ENCODE measurements at places on chromosomes 13 and 19.
A peak's percentile ranks its signal among the peaks of the same experiment; 100 is the strongest.

DNA sequence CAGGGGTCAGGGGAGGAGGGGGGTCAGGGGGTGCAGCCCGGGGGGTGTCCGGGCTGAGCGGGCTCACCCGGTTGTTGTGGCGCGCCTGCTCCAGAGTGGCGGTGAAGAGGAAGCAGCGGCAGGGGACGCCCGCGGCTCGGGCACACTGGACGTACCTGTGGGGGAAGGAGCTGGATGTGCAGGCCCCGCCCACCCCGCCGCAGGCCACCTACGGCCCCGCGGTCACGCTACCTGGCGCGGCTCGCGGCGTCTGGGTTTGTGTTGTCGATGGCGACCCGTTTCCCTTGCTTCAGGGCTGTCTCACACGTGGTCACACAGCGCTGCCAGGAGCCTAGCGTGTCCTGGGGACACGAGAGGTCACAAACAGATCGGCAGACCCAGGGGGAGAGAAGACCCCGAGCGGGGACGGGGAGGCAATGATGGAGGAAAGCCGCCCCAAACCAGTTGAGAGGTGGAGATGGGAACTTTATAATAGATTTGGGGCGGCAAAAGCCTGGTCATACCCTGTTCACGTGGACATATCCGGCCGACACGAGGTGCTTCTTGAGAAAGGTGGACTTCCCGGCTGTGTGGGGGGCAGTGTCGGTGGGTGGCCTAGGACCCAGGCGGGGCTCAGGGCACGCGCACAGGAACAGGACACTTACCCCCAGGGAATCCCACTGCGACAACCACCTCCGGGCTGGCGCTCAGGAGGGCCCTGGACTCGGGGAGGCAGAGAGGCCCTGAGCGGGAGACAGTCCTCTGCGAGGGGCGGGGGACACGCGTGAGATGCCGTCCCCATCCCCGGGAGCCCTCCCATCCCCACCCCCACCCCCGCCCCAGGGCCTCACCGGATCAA lies 5.6 kb downstream of the PNKP start:
- no peak for DNase-seq

- DNase-seq = no peak
These were observed 219.1 kb downstream of the LMO7 start for GRCh38 chr13:75855216-75855615.

GRCh38 chr13:43991773-43992201 lies 112.1 kb downstream of the LACC1 start:
- peak; percentile 29 for DNase-seq

GRCh38 chr19:53823380-53824120 lies 564 bp downstream of the NLRP12 start:
- no peak for DNase-seq

GRCh38 chr13:46104868-46105267 lies at the start of gene CPB2:
Gene CPB2 (minus strand): TSS chr13:46105033. CDS start chr13:46105009, 24 bp downstream.
- no peak for DNase-seq

GRCh38 chr13:43242040-43242439 lies 218.7 kb downstream of the DNAJC15 start:
- no peak for DNase-seq

DNA sequence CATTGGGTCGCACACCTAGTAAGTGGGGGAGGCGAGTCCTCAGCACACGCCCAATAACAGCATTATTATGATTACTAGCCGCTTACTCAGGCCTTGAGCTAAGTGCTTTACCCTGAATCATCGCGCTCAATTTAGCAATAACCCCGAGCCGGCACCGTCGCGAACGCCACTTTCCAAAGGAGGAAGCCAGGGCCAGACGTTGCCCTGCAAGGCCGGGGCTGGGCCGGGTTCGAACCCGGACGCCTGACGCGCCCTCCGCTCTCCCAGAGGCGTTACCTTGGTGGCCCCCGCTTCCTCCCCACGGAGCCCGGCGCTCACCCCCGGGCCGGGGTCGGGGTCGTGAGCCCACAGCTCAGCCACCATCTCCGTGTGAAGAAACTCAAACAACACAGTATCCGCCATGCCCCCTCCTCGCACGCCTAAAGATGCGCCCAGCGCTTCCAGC lies at the start of gene TRAPPC6A:
Gene TRAPPC6A (minus strand): TSS at position 421 of the 445 bp plus-strand sequence. CDS start 19 bp downstream, at position 402.
- DNase-seq = peak; percentile 82

GRCh38 chr13:41708713-41709112 lies 251.4 kb downstream of the RGCC start:
- no peak for DNase-seq

GRCh38 chr19:4181053-4181508 lies 1.3 kb downstream of the SIRT6 start:
- DNase-seq = no peak

- no peak for DNase-seq
These were observed 3.2 kb upstream of the PLPP2 start for GRCh38 chr19:294341-294945.

GRCh38 chr13:114009590-114010400 lies 35.9 kb upstream of the C13orf46 start:
- no peak for DNase-seq

GRCh38 chr13:72537395-72537780 lies 190.0 kb downstream of the MZT1 start:
- no peak for DNase-seq

DNA sequence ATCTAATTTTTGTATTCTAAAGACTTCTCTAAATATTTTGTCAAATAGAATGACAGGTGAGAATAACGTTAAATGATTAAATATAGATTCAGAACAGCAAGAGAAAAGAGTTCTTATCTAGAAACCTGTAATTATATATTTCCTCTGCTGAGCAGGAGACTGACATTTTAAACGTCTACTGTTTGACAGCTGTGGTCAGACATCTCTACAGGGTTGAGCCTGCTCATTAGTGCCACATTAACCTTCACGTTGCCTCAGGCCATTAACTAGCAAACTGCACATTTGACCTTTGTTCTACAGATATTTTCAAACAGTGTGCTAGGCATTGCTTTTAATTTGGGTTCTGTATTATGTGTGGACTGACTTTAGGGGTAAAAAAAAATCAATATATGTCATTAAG lies 347.5 kb downstream of the GPC5 start:
- DNase-seq = no peak

GRCh38 chr19:41456342-41456918 lies 13.5 kb downstream of the ERICH4 start:
- DNase-seq = no peak

- no peak for DNase-seq
These were observed 4.0 kb downstream of the PTBP1 start for GRCh38 chr19:801030-801860.

DNA sequence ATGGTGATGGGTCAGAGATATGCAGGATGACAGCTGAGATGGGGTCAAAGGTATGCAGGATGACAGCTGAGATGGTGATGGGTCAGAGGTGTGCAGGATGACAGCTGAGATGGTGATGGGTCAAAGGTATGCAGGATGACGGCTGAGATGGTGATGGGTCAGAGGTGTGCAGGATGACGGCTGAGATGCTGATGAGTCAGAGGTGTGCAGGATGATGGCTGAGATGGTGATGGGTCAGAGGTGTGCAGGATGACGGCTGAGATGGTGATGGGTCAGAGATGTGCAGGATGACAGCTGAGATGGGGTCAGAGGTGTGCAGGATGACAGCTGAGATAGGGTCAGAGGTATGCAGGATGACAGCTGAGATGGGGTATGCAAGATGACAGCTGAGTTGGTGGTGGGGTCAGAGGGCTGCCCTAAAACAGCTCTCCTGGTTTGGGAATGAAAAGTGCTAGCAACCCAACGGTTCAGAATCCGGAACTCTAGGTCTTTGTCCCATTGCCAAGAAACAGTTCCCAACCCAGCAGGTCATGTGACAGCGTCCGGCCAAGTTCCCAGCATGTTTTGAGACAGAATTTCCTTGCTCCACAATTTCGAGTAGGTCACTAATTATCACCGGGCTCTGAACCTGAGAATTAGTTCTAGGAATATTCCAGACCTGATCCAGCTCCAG lies 3.2 kb downstream of the SELENOW start:
- no peak for DNase-seq

- no peak for DNase-seq
These were observed 1.1 kb downstream of the LILRA4 start for GRCh38 chr19:54337858-54338230.

DNA sequence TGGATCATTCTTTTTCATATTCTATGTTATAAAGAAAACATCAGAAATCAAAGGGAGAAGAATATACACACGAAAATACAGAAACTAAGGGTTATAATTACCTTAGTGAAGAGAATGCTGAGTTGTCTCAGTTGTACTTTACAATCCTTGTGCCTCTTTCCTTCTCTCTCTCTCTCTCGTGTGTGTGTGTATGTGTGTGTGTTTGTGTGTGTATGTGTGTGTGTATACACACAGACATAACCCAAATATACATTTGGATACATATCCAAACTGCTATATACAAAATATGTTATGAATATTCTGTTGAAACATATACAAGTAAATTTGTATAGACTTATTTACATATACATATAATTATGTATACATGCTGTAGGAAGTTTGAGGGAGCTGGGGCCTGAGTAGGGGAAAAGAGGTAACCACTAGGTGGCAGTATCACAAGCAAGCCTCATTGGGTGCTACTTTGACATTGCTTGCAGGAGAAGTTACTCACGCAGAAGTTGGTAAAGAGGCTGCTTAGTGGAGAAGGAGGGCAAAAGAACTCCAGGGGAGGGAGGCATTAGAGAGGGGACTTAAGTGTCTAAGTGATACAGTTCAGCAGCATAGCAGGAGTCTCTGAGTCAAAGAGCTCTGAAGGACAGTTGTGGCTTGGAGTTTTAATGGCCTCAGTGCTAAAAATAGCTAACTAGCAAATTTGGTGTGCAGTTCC lies 465.1 kb upstream of the PCDH20 start:
- no peak for DNase-seq

DNA sequence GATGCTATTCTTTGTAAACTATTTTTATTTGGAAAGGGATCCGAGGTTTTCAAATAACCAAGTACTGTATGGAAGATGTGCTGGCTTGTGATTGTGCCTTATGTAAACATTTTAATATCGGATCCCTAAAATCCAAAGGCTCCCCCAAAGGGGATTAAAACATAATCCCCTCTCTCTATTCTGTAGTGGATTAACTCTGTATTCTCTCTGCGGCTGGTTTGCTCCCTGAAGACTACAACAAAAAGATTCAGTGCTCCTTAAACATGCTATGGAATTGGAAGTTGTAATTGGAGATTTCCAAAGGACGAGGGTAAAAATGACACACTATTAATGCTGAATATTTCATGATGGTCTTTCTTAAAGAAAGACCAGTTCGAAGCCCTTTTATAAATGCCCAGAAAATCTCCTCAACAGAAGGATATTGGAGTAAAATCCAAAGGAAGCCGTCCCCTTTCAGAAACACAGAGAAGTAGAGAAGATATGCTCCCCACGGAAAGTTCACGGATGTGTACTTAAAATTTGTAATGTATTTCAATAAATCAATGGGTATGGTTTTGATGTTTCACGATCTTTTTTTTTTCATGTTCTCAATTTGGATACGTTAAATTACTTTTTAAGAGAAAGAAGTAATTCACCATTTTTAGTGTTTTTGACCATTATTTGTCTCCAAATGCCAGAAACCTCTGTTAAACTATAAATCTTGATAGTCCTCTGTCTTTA lies 6.5 kb downstream of the MAB21L1 start:
- DNase-seq = no peak

GRCh38 chr19:35430409-35431144 lies 17.5 kb upstream of the FFAR2 start:
- no peak for DNase-seq

DNA sequence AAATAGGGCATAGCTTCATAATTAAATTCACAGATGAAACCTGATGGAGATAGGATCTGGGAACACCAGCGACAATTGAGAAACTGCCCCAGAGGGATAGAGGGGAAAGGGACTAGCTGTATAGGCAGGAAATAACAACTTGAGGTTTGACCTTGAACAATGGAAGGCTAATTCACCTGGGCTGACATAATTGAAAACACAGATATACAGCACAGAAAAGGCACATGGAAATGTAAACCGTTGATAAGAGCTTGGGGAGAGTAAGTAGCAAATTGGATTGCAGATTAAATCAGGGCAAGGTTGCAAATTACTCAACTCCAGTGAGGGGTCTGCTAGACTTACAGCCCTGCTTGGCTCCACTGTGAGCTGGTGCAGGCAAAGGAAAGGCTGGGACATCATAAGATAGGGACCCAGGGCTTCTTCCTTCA lies 246.7 kb downstream of the DLEU7 start:
- DNase-seq = no peak

GRCh38 chr13:78596736-78597601 lies 6.4 kb downstream of the POU4F1 start:
- no peak for DNase-seq

DNA sequence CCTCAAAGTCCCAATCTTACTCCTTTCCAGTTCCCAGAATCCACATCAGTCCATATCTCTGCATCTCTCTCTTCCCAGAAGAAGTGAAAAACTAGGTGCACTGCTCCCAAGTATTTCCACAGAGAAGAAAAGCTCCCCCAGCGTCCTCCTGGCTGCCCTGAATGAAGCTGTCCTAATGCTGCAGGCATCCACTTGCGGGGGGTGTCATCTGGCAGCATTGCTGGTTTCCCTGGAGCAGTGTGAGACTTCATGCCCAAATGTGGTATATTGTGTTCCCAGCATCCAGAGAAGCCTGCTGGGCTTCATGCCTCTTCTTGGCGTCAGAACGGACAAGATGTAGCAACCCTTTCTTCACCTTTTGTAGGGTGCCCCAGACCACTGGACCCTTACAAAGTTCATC lies 32.9 kb upstream of the ARHGEF7 start:
- no peak for DNase-seq

- no peak for DNase-seq
These were observed 18.2 kb upstream of the STK24 start for GRCh38 chr13:98595134-98595533.

DNA sequence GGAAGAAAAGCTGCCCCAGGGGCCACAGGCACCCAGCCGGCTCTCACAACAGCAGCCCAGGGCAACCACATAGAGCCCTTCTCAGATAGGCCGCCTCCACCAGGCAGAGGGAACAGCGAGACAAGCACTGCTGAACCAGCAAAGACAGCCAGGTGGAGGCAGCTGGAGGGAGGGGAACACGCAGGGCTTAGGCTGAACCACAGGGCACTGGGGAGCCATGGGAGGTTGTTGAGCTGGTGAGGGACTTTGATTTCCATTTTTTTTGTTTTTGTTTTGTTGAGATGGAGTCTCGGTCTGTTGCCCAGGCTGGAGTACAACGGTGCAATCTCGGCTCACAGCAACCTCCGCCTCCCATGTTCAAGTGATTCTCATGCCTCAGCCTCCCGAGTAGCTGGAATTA lies 3.5 kb downstream of the GAMT start:
- DNase-seq = no peak

Measured in RWPE1 (cell line).